ENCODE measurements at places on chromosomes 4 and X.

- DNase-seq, result no peak
These were observed 54.8 kb downstream of the FGFBP1 start for GRCh38 chr4:15883610-15884243.

GRCh38 chrX:14357314-14357713 lies 172.0 kb upstream of the GLRA2 start:
- no peak for DNase-seq

- DNase-seq, result peak; percentile 6
These were observed 856 bp downstream of the SLC9B1 start for GRCh38 chr4:103018391-103019307.

DNA sequence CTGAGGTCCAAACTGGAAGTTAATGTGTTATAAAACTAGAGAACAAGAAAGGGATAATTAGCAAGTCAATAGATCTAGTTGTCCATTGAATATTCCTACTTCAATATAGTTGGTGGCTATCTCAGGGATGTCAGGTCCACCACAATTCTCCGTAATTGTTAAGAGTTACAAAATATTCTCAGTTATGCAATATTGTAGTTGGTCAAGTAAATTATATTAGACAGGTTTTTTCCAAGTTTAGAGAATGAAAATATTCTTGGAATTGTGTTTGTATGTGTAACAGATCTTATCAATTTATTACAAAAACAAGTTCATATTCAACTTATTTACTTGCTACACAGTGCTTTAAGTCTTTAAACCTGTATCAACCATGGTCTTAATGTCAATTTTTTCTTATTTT lies 547.4 kb downstream of the SPRY1 start:
- DNase-seq, result no peak

GRCh38 chr4:21749924-21750323 lies 198.6 kb downstream of the KCNIP4 start:
- no peak for DNase-seq

DNA sequence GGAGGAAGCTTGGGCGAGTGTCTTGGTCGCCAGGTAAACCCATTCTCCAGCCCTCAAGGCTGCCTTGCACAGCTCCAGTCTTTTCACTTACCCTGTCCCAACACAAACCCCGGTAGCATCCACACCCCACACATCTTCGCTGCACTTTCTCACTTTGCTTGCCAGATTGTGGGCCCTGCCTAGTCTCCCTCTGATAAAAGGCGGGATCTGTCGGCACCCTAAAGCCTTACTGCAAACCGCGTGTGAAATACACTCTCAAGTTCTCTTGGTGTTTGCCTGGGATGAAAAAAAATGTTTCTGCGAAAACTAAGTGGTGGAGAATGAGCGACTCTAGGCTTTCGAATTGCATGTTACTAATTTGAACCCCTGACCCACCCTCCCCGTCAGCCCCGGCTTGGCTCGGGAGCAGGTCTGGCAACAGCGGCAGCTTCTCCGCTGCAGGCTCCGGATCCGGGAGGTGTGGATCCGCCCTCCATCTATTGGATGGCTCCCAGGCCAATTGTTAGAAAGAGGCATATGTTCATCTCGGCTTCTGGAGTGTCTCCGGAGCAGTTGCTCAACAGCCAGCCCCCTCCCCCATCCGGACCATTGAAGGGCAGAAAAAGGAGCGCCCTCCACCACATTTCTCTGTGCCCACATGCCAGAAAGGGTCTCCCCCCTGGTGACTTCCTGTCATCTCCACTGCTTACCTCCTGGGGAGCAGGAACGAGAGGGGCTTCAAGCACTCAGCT lies 3.0 kb upstream of the CITED1 start:
- peak; percentile 4 for DNase-seq

GRCh38 chrX:31435592-31435991 lies 363.8 kb upstream of the FTHL17 start:
- DNase-seq, result peak; percentile 31

GRCh38 chrX:40097504-40098263 lies at the start of gene BCOR:
TSS of gene BCOR (minus strand) at chrX:40097958. CDS start at chrX:40077929, 20,029 bp downstream.
- peak; percentile 62 for DNase-seq

DNA sequence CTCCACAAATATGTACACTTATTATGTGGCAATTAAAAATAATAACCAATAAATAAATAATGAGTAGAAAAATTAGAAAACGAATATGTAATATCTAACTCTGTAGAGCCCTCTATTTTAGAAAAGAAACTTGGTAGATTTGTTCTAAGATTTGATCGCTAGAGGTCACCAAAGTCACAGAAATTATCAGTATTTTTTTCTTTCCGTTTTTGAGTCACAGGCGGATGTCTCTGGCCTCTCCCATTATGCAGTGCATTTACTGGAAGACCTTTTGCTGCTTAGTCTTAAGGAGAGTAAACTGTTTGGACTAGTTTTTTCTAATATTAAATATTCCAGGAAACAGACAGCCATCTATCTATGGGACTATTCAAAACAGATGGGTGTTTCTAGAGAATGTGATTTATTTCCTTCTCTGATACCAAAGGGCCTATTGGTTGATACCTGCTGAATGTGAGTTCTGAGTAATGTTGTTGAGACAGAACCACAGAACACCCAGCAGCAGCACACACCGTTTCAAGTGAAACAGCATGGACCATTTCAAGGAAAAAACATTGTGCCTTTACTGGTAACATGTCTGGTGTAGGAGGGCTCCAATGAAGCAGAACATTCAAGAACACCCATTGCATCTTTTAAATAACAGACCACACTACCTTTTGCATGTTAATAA lies 34.0 kb upstream of the GYPA start:
- DNase-seq, result no peak

GRCh38 chr4:82905205-82905604 lies 4.7 kb downstream of the THAP9 start:
- no peak for DNase-seq

- DNase-seq, result no peak
These were observed 117.7 kb downstream of the PPA2 start for GRCh38 chr4:105356194-105356593.

DNA sequence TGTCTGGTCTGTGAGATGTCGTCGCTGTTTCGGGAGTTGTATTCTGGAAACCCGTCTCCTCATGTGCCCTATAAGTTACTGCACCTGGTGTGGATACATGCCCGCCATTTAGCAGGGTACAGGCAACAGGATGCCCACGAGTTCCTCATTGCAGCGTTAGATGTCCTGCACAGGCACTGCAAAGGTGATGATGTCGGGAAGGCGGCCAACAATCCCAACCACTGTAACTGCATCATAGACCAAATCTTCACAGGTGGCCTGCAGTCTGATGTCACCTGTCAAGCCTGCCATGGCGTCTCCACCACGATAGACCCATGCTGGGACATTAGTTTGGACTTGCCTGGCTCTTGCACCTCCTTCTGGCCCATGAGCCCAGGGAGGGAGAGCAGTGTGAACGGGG lies 1.4 kb downstream of the USP27X start:
- no peak for DNase-seq

- DNase-seq, result no peak
These were observed 513 bp downstream of the NHSL2 start for GRCh38 chrX:71910986-71911730.

DNA sequence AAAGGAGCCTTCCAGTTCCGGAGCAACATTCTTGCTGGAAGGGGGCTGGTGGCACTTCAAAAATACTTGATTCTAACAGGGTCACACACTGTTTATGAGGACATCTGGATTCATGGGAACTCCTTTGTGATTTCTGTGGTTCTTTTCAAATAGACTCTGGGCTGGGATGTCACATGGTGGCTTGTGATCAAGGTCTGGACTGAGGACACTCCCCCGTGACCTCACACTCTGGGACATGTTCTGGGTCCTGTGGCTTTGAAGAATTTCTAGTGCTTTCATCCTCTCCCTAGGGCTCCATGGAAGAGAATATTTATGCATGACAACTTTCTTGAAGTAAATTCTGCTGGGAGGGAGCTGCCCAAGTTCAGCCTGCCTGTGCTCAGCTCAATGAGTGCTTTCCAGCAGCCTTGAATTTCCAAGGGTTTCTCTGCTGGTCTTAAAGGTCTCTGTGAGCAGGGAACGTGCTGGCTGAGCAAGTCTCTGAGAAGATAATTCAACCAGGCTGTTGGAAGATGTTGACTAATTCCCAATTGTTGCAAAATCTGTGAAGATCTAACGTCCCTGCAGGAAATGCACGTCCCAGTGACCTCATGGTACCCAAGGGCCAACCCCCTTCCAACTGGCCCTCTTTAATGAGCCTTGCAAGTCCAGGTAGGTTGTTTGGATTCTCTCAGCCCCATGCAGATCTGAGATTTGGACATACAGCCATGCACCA lies 36.3 kb downstream of the GPR143 start:
- no peak for DNase-seq

DNA sequence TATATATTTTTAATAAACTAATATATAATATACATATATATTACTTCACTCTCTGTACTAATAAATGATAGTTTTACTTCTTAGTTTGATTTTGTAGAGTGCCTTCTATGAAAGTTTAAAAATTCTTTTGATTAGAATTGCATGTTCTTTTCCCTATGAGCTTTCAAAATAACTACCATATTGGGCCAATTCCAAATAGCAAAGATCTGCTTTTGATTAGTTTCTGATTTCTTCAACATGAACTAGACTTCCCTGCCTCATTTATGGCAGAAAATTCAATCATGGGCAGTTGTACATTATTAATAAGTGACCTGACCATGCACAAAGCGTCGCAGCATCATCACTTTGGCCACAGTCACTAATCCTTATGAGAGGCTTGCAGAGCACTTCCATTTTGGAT lies 48.9 kb upstream of the TEX13A start:
- DNase-seq, result no peak

DNA sequence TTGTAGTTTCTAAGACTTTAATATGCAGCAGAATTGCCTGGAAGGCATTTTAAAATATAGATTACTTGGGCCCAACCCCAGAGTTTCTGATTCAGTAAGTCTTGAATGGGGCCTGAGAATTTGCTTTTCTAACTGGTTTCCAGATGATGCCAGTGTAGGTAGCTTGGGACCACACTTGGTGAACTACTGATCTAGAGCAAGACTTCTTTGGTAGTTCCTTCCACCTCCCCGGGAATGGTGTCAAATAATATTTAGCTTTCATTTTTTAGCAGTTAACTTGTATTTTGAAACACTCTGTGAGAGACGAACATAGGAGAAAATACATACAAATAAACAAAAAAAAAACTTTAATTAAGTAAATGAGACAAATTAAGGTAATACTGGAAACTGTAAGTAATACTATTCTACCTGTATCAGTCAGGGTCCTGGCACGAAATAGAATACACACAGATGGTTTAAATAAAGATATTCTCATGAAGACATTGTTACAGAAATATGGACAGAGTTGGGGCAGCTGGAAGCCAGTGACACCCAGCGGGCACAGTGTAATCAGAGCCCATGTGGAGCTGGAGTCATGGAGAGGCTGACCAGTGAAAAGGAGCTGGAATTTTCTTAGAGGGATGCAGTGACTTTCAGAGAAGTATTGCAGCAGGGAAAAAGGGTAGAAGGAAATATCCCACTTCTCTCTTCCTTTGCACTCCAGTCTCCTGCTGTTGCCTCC lies 905.7 kb downstream of the CCSER1 start:
- no peak for DNase-seq

- no peak for DNase-seq
These were observed 1289.6 kb upstream of the TENM3 start for GRCh38 chr4:180953572-180953971.

- DNase-seq, result no peak
These were observed 40.0 kb downstream of the VGLL1 start for GRCh38 chrX:136572030-136572429.

DNA sequence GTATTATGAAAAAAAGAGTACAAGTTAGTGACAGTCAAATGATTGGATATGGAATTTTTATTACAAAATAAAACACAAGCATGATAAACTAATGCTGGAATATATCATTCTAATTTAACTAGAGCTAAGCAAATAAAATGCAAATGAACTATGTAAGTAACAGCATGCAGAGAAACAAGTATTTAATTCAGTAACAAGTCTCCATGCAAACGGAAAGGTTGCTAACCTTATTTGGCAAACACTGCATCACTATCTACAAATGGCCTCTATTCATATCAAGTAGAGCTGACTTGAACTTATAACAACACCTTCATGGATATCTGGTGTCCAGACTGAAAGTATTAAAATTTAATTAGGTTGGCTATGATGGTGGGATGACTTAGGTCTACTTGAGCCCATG lies 15.4 kb downstream of the PPM1K start:
- no peak for DNase-seq
